Activated CD8-positive, alpha-beta T cell treated with anti-CD3 and anti-CD28 coated beads, Interleukin-2, amount 10 ng/mL, durations not matched to agents 7 days and 5 days (primary cell): ENCODE measurements at places on chromosomes 3 and 15. TPM values are rescaled to one million over a fixed set of nuclear protein-coding genes. Genes with fewer than 3 reads are reported as not detected.

DNA sequence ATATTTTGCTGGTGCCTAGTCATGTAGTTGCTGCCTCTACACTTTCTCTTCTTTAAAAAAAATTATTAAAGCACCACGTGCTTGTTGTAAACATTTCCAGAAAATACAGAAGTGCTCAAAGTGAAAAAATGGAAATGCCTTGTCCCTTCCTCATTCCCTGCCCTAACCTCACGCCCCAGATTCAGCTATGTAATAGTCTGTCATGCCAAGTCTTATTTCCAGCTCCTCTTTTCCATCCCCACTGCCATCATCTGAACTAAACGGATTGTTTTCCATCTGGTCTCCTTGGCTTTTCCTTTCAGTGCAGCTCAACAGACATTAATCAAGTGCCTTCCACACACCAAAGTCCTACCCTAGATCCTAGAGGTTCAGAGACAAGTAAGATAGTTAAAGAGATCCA, 15.5 kb downstream of the ZNF774 start:
- no peak overlapping the region for H3K27ac ChIP-seq
- H3K4me1 ChIP-seq: peaks cover 19% of the 10 kb centered on the region
- H3K4me3 ChIP-seq: no peak overlapping the region
- H3K27me3 ChIP-seq: no peaks in the 10 kb centered on the region
- DNase-seq: no peak

DNA sequence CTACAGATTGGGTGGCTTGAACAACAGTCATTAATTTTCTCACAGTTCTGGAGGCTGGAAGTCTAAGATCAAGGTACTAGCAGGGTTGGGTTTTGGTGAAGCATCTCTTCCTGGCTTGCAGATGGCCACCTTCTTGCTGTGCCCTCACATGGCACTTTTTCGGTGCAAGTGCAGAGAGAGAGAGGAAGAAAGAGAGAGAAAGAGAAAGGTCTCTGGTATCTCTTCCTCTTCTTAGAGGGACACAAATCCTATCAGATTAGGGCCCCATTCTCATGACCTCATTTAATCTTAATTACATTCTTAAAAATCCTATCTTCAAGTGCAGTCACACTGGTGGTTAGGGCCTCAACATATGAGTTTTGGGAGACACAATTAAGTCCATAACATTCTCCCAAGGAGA, 167.1 kb downstream of the NFKBIZ start:
- H3K27me3 ChIP-seq: no peaks in the 10 kb centered on the region
- H3K27ac ChIP-seq: no peak overlapping the region
- DNase-seq: no peak
- no peak overlapping the region for H3K4me3 ChIP-seq
- H3K4me1 ChIP-seq: peaks cover 4% of the 10 kb centered on the region

DNA sequence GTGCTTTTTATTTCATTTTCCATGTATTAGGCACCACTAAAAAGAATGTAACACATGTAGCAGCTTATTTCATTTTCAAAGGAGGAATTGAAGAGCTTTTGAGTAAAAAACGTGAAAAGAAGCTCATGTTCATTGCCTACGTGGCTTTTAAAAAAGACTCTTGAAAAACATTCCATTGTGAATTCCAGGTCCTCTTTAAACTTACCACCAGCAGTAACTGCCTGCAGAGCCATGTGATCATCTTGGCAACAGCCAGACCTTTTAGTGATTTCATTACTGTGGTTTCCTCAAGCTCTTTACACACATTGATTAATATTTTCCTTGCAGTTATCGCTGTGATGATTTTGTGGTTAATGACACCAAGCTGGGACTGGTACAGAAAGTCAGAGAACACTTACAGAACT, 43.8 kb upstream of the FBXL22 start:
- H3K4me1 ChIP-seq: peaks cover 23% of the 10 kb centered on the region
- H3K27ac ChIP-seq: no peak overlapping the region
- H3K4me3 ChIP-seq: no peak overlapping the region
- H3K27me3 ChIP-seq: no peaks in the 10 kb centered on the region
- peaks cover 37% of the 10 kb centered on the region for H3K36me3 ChIP-seq

DNA sequence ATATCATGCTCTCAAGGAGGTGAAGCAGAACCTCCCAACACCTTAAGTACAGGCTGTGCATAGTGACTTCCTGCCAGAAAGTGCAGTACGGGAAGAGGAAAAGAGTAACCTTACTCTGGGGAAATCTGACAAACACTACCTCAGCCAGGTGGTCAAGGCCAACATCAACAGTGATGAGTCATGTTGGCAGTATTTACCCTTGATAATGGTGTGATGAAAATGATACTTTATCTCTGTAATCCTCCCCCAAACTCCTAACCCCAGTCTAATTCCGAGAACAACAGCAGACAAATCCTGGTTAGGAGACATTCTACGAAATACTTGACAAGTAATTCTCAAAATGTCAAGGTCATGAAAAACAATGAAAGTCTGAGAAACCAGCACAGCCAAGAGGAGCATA, 26.5 kb downstream of the ANKDD1A start:
- no peak overlapping the region for H3K27ac ChIP-seq
- no peak overlapping the region for H3K4me3 ChIP-seq
- no peaks in the 10 kb centered on the region for H3K27me3 ChIP-seq
- peaks cover 4% of the 10 kb centered on the region for H3K36me3 ChIP-seq
- DNase-seq: peak; percentile 13

Gene FETUB
- not detected for total RNA-seq

Gene PLSCR4
- 0.31 TPM for total RNA-seq

Gene TTLL3
- 55.2 TPM for total RNA-seq

Gene ISLR
- not detected for total RNA-seq
